Stomach (tissue), 19 donors: ENCODE measurements at places on chromosomes 7 and 10. TPM values are rescaled to one million over a fixed set of nuclear protein-coding genes. Genes with fewer than 3 reads are reported as not detected.

DNA sequence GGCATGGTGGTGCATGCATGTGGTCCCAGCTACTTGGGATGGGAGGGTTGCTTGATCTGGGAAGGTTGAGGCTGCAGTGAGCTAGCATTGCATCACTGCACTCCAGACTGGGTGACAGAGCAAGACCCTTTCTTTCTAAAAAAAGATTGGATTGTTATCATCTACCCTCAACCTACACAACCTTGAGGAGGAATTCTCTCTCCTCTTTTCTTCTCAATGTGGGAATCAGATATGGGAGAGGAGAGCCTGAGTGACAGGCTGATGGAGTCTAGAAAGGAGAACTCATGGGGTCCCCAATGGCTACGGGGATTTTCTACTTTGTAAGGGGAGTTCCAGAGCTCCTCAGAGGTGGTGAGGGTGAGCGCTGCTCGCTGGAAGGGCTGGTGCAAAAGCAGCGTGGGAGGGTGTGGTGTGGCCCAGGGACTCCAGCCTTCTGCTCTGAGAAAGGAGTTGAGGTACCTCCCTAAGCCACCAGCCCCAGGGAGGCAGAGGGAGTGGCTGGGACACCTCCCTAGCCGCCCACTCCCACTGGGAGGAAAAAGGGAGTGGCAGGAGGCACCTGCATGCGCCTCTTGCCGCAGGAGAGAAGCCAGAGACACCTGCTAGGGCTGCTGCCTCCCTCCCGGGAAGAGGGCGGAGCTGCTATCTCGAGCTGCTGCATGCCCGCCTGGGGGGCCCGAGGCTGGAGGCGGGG, 48.4 kb downstream of the GATA3 start:
- DNase-seq = no peak

- no peak for DNase-seq
These were observed 75.7 kb upstream of the ELN start for GRCh38 chr7:73952266-73952665.

DNA sequence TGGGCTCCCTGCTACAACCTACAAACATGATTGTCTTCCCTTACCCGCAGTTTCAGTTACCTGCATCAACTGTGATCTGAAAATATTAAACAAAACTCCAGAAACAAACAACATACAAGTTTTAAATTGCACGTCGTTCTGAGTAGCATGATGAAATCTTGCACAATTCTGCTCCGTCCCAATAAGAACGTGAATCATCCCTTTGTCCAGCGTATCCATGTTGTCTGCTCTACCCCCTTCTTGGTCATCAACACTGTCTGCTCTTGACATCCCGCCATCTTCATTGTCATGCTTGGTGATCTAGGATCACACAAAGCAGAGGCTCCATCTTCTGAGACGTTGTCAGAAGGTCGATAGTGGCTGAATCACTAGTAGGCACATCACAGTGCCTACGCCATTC, 53.9 kb downstream of the ACADSB start:
- DNase-seq = no peak

DNA sequence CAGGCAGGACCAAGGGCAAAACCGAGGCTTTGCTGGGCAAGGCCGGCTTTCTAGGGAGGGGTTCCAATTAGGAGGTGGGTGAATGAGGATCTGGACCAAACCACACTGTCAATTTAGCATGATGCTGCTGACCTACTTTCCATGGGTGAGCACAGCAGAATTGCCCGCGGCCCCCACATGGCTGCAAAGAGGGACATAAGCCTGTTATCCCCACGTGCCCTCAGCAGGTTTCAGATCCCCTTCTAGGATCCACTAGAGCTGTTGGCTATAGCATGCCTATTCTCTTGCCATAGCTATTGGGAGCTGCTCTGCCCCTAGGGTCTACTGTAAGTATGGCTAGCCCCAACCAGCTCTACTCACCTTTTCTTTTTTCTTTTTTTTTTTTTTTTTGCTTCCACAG, 102.8 kb downstream of the COL13A1 start:
- no peak for DNase-seq

- DNase-seq = no peak
These were observed 241.9 kb downstream of the GLRX3 start for GRCh38 chr10:130377986-130378540.

DNA sequence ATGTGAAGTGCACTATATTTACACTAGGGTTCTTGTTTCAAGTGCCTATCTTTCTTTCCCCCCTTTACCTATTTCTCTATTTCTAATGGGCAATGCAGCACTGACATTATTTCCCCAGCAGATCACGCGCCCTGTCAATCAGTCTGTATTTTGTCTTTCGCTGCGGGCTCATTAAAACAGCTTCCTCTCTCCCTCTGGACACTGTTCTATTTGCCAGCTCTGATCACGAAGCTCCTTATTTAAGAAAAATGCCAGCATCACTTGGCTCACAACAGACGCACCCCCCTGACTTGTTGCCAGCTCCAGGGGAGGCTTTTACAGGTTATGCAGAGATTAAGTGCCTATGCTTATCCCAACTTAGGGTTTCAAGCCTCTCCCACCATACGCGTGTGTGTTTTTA, 78.5 kb downstream of the EBF3 start:
- DNase-seq = no peak

DNA sequence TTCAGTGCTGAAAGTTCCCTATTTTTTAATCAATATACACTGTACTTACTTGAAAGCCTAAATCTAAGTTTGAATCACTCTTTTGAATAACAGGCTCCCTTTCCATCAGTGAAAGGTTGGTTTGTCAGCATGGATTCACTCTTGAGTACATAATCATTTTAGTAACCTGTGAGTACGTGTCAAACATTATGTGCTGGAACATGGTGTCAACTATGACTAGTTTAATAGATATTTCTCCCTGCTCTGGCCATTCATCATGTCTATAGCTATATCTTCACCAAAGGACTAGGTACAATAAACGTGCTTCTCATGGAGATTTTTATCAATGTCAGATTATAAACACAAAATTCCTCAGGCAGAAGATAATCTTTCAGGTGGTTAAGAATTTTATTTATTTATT, 61.7 kb upstream of the MDFIC start:
- no peak for DNase-seq

DNA sequence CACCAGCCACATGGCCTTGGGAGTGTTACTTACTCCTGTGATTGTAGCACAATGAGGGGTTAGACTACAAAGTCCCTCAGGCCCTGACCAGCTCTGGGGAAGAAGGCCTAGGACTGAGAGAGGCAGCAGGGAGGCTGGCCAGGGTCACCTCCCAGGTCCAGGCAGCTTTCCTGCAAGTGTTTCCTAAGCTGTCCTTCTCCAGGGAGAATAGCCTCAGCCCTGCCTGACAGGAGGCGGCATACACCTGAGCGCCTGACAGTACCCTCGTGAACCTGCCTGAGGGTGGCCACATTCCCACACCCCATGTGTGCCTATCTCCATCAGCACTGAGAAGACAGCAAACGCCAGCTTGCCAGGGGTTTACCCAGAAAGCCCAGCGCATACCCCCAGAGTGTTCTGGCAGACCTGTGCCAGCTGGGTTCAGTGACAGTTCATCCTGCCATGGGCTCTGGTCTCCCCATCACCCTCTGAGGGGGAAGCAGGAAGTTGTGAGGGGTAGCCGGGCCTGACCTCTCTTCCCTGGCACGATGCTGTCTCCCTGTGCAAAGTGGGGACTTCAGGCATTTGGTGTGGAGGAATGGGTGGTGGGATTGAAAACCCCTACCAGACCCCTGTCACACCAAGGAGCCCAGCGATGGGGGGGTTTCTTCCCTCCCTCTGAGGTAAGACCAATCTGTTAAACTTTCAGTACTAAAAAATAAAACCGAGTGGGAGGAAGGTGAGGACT, 56.3 kb upstream of the CAMK2B start:
- peak; percentile 10 for DNase-seq

GRCh38 chr7:1508277-1508758, 4.1 kb upstream of the INTS1 start:
- DNase-seq = no peak

- DNase-seq = no peak
These were observed 199.8 kb downstream of the RNLS start for GRCh38 chr10:88383276-88383675.

HMX3 gene
- not detected for polyA plus RNA-seq

COBL gene
- polyA plus RNA-seq = 4.9 TPM

NYAP1 gene
- polyA plus RNA-seq = 0.48 TPM

BTBD16 gene
- polyA plus RNA-seq = not detected

GTPBP10 gene
- polyA plus RNA-seq = 17.3 TPM

ELN gene
- 57.6 TPM for polyA plus RNA-seq

SLC39A12 gene
- polyA plus RNA-seq = not detected
